ENCODE measurements at places on chromosomes 7 and 10. TPM values are rescaled to one million over a fixed set of nuclear protein-coding genes. Genes with fewer than 3 reads are reported as not detected.

Gene CLDN4
- 0.79 TPM for total RNA-seq

- DNase-seq = peak; percentile 56
These were observed 3.5 kb downstream of the STK17A start for GRCh38 chr7:43586251-43586900.

DNA sequence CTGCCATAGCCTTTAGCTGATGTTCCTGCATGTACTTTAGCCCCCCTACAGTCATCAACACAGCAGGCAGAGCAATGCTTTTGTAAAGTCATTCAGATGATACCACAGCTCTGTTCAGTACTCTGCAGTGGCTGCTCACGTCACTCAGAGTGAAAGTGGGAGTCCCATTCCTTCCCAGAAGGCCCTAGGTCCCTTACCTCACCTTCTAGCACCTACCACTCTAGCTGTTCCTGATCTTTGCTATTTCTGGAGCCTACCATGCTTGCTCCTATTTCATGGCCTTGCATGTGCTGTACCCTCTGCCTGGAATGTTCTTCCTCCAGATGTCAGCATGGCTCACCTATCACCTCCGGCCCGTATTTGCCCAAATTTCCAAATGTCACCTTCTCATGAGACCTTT is 94.4 kb upstream of the PRR15 start:
- DNase-seq = no peak

- peak; percentile 32 for DNase-seq
These were observed 570 bp upstream of the PRTFDC1 start for GRCh38 chr10:24952707-24953645.

GRCh38 chr7:149877890-149878522 is 4.2 kb downstream of the ATP6V0E2 start:
- no peak for DNase-seq

DNA sequence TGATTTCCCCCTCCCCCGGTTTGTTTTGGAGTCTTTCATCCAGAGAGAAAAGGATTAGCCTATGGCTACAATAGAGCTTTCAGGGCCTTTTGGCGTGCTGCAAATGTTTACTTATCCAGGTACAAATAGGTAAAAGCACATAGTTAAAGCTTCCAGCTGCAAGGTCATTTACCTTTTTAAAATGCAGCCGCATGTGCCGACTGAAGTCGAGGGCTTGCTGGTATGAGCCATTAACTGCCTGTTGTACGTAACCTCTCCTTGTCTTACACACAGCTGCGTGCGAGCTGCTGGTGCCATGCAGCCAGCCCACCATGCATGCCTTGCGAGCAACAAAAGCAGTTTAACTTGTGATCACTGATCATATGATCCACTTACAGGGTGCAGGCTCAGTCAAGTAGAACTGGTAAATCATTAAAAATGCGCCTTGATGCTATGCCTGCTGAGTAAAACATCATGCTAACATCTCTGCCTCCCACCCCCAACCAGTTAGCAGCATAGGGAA is 866.4 kb downstream of the LRMDA start:
- DNase-seq = no peak

GRCh38 chr7:93935102-93935501 is 13.6 kb downstream of the GNG11 start:
- no peak for DNase-seq

GRCh38 chr7:142431491-142431890 is 173.6 kb upstream of the PRSS58 start:
- no peak for DNase-seq

Data from CD4-positive, CD25-positive, alpha-beta regulatory T cell (primary cell).